ENCODE measurements at places on chromosomes 12 and 14. TPM values are rescaled to one million over a fixed set of nuclear protein-coding genes. Genes with fewer than 3 reads are reported as not detected.

INSM2 gene
- 0.25 TPM for total RNA-seq

RFLNA gene
- 7.6 TPM for total RNA-seq

FERMT2 gene
- 90.7 TPM for total RNA-seq

ADCY4 gene
- total RNA-seq, result 1.7 TPM

RNFT2 gene
- total RNA-seq, result 26.1 TPM

ABCD4 gene
- 24.8 TPM for total RNA-seq

SERPINA10 gene
- total RNA-seq, result not detected

TBC1D30 gene
- 60.7 TPM for total RNA-seq

GRIN2B gene
- total RNA-seq, result 142 TPM

BCAT1 gene
- total RNA-seq, result 32.2 TPM

TAS2R30 gene
- 10.1 TPM for total RNA-seq

TNFAIP2 gene
- 11.6 TPM for total RNA-seq

PUS1 gene
- 3.9 TPM for total RNA-seq

CLEC2A gene
- 0.25 TPM for total RNA-seq

CBLN3 gene
- total RNA-seq, result 0.25 TPM

CHGA gene
- total RNA-seq, result 30.2 TPM

Measured in temporal lobe (tissue), 4 donors.